ENCODE measurements at places on chromosomes 12 and 14.

GRCh38 chr14:76761136-76761959 lies at the start of gene VASH1:
Gene VASH1, plus strand, starts transcription at chr14:76761468. Its CDS starts 1,354 bp downstream, at chr14:76762822.
- DNase-seq, result no peak

- DNase-seq, result no peak
Observed at GRCh38 chr12:46299851-46300250, 31.0 kb upstream of the SLC38A1 start.

DNA sequence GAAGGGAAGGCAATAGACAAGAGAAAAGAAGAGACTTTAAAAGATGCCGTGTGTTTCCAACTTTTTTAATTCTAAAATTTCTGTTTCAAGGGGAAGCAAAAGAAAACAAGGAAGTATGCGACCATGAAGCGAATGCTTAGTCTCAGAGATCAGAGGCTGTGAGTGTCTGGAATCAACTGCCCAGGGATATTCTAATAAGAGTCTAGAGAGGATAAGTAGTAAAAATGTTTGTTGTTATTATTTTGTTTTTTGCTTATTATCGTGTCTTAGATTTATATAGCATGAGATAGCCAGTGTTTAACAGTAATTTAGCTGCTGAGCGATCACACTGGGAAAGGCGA lies 421 bp downstream of the FCF1 start:
- DNase-seq, result no peak

DNA sequence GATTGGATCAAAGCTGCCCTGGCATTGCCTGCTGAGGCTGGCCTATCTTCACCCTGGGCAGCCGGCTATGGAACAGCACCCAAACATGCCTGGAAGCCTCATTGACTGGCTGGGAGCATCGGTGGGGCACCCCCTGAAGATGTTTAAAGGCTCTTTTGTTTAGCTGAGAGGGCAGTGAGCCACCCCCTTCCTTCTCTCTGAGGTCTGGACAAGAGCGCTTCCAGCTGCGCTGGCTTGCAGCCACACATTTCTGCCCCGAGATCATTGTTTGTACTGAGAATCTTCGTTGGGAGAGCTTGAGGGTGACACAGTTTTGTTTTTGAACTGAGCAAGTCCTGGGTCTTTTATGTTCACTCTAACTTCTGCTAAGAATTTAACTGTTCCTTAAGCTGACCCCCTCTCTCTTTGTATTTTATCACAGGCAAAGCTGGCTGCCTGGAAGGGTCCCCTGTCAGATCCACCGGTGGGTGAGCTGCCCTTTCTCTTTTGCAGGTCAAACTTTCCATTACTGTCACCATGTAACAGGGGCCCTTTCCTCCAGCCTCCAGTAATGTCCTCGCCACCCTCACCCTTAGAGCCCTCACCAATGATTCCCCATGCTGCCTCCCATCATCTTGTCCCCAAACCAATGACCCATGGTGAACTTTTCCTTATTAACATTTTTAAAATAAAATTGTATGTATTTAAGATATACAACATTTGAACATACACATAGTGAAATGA lies 212.2 kb downstream of the KIF26A start:
- no peak for DNase-seq

- DNase-seq, result no peak
Observed at GRCh38 chr14:41607966-41608663, 1.4 kb downstream of the LRFN5 start.

GRCh38 chr12:30599608-30600007 lies 96.1 kb downstream of the IPO8 start:
- DNase-seq, result no peak

GRCh38 chr12:116628989-116629388 lies 69.8 kb downstream of the MAP1LC3B2 start:
- DNase-seq, result no peak

GRCh38 chr12:127779301-127780045 lies 487.5 kb upstream of the TMEM132C start:
- DNase-seq, result no peak

GRCh38 chr12:113955109-113955970 lies 10.8 kb downstream of the RBM19 start:
- no peak for DNase-seq

DNA sequence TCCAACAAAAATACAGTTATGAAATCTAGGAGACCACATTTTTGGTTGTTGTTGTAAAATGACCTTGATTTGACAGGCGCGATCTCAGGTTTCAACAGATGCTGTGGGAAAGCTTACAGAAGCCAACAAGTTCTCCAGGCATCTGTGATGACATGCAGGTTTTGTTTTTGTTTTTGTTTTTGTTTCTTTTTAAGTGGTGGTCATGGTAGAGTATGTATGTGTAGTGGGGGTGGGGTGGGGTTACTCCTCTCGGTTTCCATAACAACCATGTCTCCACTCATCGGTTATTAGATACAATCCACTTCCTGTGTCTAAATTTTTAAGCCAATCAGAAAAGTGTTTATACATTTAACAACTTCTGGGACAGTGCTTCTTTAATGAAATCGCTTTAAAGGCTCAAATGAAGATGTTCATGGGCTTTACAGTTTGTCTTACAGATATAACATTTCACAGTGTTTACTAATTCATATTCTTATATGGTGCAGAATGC lies 199.9 kb upstream of the FOXN3 start:
- DNase-seq, result no peak

DNA sequence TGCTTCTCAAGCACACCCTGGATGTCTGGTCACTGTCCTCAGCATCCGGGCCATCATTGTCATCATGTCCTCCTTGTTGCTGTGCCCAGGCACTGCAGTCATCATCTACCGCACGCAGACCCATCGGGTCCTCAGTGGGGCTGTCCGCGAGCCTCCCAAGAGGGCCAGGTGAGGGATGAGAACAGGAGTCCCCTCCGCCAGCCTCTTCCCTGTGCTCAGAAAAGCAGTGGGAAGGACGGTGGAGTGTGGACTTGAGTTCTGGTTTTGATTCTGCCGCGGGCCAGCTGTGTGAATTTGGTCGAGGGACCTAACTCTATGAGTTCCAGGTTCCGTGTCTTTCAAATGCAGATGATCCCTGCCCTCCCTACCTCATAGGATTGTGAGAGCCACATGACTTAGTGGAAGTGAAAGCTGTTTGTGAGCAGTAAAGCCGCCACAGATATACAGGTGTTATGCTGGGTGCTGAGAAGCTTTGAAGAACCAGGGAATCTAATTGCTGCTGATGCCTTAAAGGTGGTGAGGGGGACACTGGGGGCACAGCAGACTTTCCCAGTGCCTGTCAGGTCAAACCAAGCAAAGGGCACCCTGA lies 122.9 kb upstream of the RAP1B start:
- DNase-seq, result no peak

DNA sequence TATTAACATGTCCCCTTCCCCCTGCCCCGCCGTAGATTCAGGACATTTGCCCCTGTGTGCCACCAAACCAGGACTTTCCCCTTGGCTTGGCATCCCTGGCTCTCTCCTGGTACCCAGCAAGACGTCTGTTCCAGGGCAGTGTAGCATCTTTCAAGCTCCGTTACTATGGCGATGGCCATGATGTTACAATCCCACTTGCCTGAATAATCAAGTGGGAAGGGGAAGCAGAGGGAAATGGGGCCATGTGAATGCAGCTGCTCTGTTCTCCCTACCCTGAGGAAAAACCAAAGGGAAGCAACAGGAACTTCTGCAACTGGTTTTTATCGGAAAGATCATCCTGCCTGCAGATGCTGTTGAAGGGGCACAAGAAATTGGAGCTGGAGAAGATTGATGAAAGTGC lies 28.9 kb downstream of the HRK start:
- no peak for DNase-seq

GRCh38 chr14:53478174-53478573 lies 325.1 kb upstream of the DDHD1 start:
- DNase-seq, result no peak

GRCh38 chr14:72549026-72549425 lies 344.9 kb downstream of the DPF3 start:
- no peak for DNase-seq

GRCh38 chr14:21042918-21043317 lies 756 bp downstream of the RNASE7 start:
- DNase-seq, result no peak

- no peak for DNase-seq
Observed at GRCh38 chr14:72906879-72907278, 13.0 kb upstream of the DPF3 start.

DNA sequence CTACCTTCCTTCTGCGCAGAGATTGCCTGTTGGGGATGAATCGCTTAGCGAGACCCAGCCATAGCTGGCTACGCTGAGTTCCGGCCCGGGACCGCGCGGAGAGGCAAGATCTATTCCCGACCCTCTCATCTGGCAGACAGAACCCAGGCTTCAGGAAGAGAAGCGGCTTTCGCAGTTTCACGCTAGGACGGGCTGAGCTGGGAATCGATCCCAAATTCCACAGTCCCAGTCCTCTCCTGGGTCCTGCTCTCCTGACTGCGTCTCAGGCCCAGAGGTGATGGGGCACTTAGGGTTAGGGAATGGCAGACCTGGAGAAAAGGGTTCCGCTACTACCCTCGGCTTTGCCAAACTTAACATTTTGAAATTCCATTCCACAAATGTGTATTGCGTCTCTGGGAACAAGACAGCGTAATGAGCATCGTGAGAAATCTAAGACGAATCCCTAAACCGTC lies 2.8 kb downstream of the PTPN21 start:
- no peak for DNase-seq

- DNase-seq, result no peak
Observed at GRCh38 chr14:58739674-58740073, 101.9 kb downstream of the DACT1 start.

DNA sequence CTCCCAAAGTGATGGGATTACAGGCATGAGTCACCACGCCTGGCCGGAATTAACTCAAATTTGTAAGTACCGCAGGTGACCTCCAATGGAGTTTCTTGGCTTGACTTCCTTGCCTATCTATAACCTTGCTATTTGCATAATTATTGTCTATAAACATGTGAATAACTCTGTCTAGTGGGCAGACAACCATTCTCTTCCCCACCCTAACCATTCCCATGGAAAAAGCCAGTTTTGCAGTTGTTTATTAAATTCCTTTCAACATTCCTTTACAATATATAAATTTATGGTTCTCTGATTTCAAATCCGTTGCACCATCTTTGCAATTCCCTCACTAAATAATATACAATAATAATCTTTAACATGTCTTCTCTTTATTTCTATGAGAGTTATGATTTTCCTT lies 61.0 kb upstream of the ZDHHC17 start:
- DNase-seq, result no peak

GRCh38 chr12:82436354-82436753 lies 78.0 kb downstream of the METTL25 start:
- no peak for DNase-seq

DNA sequence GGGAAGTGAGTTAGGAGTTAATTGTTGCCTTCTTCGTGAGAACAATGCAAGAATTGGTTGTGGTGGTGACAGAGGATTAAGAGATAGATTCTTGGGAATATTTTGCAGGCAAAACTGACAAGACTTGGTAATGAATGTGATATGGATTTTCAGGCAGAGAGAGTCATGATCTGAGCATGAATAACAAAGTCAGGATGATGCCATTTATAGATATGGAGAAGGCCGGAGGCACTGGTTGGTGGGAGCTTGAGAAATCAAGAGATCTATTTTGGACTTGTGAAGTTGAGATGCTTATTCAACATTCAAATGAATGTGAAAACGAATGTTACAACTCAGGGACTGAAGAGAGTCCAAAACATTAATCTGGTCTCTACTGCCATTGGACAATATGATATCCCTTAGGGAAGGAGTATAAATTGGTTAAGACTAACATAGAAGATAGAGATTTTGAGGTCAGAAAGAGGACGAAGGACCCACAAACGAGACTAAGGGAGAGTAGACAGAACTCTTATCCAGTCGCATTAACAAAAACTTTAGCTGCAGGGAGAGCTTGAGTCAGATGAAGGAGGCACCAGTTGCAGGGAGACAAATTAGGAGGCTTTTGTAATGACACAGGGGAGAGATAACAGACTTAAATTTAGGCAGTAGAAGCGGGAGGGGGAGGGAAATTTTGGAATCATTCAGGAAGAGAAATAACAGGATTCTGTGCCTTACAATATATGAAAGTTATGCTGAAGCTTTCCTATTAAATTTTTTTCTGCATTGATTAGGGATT lies 1090.6 kb downstream of the GALC start:
- DNase-seq, result no peak

DNA sequence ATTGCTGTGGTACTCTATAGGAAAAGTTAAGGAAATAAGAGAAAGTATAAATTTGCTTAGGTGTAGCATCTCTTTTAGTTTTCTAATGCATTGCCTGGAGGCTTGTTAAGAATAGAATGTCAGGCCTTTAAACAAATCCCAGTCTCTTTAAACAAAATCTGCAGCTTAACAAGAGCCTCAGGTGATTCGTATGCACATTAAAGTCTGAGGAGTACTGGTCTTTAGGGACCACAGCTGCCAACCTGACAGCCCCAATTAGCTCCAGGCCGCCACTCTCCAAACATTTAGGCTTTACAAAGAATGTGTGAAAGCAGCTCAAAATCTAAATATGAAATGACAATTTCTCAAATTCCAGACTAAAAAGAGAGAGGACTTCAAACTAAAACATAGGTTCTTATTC lies 35.7 kb downstream of the PAWR start:
- no peak for DNase-seq

DNA sequence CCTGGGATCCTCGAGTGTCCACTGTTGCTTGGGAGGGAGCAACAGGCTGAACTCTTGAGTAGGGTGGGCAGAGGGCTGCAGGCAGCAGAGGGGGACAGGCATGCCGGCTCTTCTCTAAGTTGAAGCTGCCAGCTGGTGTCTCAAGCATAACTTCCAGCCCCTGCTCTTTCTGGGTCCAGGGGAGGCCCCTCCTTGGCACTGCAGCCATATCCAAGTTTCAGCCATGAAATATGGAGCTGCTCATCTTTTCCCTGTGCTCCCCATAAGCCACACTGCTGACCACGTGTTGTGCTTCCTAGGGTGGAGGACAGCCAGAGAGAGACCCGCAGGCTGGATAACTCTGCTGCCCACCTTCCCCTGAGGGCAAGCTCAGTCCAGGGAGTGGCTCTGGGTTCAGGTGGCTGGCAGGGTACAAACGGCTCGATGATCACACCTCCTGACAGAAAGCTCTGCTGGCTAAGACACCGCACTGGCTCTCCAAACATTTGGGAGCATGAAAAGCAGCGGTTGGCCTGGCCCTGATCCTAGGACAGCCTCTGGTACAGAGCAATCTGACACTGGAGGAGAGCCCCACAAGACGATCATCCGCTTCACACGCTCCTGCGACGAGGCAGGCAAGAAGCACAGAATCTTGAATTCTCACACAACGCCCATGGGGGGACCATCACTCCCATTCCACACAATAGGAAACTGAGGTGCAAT lies 79.6 kb downstream of the PITPNM2 start:
- no peak for DNase-seq

DNA sequence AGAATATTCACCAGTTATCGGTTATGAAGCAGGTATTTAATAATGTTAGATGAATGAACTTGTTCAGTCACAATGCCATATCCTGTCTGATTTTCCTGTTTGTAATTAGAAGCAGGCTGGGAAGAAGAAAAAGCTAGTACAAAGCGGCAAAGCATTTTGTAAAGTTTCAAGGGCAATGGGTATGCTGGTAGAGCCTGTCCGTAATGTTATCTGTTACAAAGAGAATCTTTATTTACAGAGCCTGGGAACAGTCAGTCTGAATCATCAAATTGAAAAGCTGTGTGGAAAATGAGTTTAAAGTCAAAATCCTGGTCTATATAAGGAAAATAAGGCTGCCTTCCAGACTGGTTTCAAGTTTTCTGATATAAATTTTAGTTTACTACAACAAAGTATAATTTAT lies 40.5 kb downstream of the PARP11 start:
- no peak for DNase-seq

- no peak for DNase-seq
Observed at GRCh38 chr14:89143595-89143994, 273.4 kb downstream of the FOXN3 start.

Measured in activated CD4-positive, CD25-positive, alpha-beta regulatory T cell treated with anti-CD3 and anti-CD28 coated beads, Interleukin-2, amount 50 U/mL, for 16 hours (primary cell).